AML-193 (cell line): ENCODE measurements at places on chromosomes 4 and X.

- DNase-seq, result no peak
Measured at GRCh38 chr4:82770607-82771006, 28.0 kb downstream of the SCD5 start.

DNA sequence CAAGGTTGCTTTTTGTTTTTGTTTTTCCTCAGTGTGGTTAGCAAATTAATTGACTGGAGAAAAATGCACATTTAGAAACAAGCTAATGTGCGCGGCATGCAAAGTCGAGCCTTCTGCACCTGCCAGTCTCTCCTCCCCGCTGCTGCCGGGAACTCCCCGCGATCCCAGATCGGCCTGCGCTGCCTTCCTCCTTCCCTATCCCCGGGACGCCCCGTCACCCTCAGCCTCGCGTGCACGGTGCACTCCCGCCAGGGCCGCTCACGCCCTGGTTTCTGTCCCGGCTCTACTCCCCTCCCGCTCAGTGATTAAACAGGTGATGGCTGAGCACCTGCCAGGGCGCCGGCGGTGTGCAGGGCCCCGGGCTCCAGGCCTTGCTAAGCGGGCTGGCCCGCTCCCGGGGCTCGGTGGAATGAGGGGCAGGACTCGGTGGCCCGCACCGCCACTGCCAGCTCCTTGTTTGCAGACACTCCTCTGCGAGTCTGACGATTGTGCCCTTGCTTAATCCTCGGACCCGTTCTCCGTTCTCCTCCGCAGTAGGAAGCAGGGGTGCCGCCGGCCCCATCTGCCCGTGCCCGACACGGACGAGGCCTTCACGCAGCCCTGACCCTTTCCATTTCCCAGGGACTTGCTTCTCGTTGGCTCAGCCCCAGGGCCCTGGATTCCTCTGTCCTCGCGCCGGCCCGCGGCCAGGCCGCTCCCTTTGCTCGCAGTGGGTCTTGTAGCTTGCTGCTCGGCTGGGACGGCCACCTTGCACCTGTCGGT, 143.4 kb downstream of the TRIML1 start:
- no peak for DNase-seq

DNA sequence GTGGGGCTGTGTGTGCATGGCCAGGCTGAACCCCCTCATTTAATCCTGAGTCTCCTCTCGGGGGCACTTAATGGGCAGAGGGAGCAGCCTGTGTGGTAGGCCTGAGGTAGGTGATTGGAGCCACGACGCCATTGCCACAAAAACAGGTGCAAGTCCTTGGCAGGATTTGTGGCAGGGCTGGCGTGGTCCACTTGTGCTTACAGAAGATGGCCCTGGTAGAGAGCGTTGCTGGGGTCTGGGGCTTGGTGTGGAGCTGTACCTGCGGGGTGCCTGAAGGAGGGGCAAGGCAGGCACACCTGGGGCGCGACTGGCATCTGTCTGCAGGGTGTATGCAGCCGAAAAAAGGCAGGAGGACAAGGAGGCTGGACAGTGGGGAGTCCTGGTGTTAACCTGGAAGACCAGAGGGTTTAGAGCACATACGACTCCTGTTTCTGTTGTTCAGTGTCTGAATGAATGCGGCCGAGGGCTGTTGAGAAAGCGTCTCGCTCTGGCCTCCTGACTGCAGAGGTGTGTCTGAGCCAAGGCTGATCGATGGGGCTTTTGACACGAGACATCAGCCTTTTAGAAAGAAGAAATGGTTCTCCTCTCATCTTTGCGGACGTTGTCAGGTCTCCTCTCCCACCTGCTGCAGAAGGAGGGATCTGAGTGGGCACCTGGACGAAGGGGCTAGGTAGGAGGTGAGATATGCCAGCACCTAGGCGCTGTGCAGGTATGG, 52.0 kb downstream of the TBC1D14 start:
- DNase-seq, result no peak

DNA sequence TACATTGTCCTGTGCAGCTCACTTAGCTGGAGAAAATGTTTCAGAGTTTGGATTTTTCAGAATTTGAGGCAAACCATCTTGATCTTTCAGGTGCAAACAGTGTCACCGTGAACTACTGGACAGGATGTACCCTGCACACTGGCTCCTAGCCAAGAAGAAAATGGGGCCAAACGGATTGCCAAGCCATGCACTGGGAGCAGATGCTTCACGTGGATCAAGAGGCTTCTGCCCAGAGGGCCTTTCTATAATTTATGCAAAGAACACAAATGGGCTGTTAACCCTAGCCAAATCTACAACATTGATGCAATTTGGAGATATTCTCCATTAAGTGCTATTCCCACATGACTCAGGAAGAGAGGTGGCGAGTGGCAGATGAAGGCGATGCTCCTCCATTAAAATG, 46.9 kb upstream of the ATP8A1 start:
- DNase-seq, result no peak

DNA sequence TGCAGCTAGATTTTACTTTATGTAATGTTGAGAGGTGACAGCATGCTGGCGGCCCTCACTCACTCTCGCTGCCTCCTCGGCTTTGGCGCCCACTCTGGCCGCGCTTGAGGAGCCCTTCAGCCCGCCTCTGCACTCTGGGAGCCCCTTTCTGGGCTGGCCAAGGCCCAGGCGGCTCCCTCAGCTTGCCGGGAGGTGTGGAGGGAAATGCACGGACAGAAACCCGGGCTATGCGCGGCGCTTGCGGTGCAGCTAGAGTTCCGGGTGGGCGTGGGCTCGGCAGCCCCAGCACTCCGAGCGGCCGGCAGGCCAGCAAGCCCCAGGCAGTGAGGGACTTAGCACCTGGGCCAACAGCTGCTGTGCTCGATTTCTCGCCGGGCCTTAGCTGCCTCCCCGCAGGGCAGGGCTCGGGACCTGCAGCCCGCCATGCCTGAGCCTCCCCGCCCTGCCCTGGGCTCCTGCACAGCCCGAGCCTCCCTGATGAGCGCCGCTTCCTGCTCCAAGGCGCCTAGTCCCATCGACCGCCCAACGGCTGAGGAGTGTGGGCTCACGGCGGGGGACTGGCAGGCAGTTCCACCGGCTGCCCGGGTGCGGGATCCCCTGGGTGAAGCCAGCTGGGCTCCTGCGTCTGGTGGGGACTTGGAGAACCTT, 128.7 kb downstream of the GASK1B start:
- no peak for DNase-seq

GRCh38 chrX:125404667-125405160, 85.0 kb downstream of the TEX13C start:
- no peak for DNase-seq

DNA sequence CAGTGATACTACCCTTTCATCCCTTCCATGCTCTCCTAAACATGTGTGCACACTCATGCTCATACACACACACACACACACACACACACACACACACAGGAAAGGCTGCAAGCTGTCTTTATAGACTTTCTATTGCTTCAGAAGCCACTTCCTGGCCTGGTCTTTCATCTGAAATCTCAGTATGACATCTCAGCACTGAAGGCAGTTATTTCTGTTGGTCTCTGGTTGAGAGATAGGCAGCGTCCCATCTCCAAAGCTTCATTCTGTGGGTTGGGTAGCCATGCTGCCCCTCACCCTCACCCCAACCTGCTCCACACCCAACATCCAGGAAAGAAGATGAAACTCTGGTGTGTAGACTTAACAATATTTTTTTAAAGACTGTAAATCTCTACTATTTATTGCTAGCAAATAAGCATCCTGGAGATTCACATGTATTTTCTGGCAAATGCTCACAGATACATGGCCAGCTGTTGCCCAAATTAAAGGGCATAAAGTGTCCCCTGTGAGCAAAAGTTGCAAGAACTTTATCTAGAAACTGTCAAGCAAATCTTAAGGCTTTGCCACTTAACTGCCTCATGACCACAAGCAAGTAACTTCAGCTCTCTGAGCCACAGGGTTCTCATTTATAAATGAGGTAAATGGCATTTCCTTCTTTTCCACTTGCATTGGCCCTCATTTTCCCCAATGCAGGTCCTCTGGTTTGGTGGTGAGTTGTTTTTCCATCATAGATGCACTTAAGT, 189.8 kb upstream of the AFF2 start:
- DNase-seq, result peak; percentile 65

DNA sequence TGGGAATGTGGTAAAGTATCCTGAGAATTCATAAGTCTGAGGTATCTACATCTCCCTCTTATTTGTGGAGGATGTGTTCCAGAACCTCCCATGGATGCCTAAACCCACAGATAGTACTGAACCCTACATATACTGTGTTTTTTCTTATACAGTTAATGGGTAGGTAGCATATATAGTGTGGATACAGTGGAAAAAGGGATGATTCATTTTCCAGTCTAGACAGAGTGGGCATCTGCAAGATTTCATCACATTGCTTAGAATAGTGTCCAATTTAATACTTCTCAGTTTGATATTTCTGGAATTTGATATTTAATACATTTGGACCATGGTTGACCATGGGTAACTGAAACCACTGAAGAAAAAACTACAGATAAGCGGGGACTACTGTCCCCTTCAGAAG, 155.0 kb upstream of the ANKRD50 start:
- DNase-seq, result no peak

DNA sequence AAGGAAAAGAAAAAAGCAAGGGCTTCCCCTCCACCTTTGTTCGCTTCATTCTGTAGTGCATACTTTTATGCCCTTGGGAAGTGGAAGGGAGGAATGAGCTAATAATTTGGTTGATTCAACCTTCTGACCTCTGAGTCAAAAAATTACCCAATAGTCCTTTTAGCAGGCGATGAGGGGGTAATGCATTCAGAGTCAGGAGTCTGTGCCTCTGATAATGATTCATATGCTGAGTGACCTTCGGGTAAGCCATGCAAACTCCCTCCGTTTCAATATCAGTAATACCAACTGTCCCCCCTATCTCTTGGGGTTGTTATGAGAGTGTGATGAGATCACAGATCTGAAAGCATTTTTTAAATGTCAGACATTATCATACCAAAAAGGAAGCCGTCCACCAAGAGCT, 41.6 kb upstream of the ACSL4 start:
- DNase-seq, result peak; percentile 7

DNA sequence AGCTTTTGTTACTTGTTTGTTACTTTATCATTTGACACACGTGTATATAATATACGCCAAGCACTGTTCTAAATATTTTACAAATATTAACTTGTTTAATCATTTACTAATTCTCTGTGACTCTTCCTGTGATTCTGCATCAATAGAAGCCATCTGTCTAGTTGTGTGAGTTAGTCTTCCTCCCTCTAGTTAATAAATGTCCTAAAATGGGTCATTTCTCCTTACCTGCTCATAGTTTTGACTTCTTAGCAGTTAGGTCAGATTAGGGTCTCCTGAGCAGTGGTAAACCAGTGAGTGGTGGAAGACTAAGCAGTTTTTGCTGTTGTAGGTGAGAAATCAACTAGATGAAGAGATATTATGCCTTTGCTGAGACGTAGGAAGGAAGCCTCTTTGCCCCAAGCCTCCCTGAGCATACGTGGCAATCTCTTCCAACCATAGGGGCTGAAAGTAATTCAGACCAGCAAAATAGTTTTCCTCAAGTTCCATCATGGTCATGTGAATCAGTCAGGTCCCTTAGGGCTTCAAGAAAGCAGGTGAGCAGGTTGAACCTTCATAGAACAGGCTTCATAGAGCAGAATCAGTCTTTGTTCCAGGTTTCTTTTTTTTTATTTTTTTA, 38.7 kb upstream of the THOC2 start:
- no peak for DNase-seq

GRCh38 chr4:19936476-19936875, 315.2 kb upstream of the SLIT2 start:
- no peak for DNase-seq

GRCh38 chr4:123412700-123413512, 16.3 kb downstream of the SPRY1 start:
- DNase-seq, result no peak

GRCh38 chr4:46370531-46370930, 19.4 kb downstream of the GABRA2 start:
- DNase-seq, result no peak

DNA sequence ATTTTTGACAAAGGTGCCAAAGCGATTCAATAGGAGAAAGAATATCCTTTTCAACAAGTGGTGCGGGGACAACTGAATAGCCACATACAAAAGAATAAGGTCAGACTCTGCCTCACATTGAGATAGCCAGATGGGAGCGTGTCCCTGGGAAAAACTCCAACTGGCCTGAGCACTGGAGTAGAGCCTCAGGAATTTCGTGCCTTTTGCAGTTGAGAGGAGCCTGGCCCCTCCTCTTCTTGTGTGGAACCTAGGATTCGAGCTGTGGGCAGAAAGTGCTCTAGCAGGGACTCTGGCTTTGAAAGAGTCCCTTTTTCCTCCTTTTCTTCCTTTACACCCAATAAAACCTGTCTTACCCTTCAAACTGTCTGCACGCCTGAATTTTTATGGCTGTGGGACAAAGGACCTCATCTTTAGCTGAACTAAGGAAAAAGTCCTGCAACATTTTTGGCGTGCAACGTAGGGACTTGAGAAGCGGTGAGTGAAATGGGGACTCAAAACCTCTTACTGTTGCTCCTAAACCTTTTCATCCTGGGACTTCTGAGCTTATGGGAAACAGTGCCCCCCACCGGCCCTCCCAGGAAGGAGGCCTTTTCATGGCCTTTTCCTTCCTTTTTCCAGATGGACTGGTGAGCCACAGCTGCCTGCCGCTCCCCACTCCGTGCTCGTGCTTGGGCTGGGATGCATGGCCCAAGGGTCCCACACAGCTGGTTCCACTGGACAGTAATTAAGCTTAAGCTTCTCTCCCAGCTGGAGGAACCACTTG, 68.6 kb downstream of the BMP15 start:
- no peak for DNase-seq

- peak; percentile 53 for DNase-seq
Measured at GRCh38 chrX:39144956-39145355, 343.7 kb downstream of the MID1IP1 start.

- DNase-seq, result no peak
Measured at GRCh38 chrX:40326186-40326965, 228.6 kb upstream of the BCOR start.

GRCh38 chrX:129769467-129770154, 10.1 kb upstream of the SASH3 start:
- no peak for DNase-seq

GRCh38 chr4:109816082-109816442, 500 bp downstream of the GAR1 start:
- DNase-seq, result no peak

- no peak for DNase-seq
Measured at GRCh38 chr4:48116582-48116981, 17.5 kb downstream of the TXK start.
